ENCODE measurements at places on chromosomes 4 and X.
A peak's percentile ranks its signal among the peaks of the same experiment; 100 is the strongest.

DNA sequence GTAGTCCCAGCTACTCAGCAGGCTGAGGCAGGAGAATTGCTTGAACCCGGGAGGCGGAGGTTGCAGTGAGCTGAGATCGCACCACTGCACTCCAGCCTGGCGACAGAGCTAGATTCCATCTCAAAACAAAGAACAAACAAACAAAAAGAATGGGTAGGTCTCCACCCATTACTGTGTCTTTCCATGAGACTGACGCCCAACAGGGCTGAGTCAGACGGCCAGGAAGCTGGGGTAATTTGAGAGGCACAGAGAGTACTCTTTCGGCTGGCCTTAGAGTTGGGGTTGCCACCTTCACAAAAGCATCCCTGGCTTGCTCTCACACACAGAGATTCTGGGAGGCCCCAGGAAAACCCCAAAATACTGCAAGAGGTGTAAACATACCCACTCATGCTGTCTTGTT is 72.0 kb upstream of the DHRSX start:
- no peak for DNase-seq

DNA sequence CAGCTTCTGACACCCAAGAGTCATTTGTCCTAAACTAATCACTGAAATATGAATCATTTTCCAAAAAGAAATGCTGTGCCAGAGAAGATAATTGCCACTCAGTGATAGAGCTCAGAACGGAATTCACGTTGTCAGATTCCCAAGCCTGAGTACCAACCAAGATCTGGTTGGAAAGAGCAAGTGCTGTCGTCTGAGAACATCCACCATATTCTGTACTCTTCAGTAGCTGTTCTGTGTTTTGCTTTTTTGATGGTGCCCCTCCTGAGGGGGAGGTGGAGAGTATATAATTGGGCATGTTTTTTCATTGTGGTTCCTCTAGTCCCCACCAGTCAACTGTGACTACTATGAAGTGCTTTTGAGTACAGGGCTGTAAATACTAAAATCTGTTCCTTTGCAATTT is 13.2 kb downstream of the RUFY3 start:
- peak; percentile 20 for DNase-seq

DNA sequence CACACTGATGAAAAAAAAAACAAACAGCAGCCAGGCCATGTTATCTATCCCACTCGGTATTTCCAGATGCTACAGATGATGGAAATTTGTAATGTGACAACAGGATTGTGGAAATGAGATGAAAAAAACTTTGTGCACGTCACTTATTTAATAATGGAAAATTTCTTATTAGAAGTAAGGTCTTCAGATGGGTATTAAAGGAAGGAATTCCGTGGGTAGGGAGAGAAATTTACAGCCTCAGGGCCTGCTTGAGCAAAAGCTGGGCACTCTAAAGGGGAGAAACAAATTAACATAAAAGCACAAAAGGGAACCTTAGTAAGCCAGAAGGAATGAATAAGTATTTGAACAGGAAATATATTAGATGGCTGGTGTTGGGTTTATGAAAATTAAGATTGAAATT is 4.2 kb upstream of the PKD2 start:
- no peak for DNase-seq

GRCh38 chrX:21989384-21989783 is 42.7 kb upstream of the PHEX start:
- DNase-seq, result no peak

DNA sequence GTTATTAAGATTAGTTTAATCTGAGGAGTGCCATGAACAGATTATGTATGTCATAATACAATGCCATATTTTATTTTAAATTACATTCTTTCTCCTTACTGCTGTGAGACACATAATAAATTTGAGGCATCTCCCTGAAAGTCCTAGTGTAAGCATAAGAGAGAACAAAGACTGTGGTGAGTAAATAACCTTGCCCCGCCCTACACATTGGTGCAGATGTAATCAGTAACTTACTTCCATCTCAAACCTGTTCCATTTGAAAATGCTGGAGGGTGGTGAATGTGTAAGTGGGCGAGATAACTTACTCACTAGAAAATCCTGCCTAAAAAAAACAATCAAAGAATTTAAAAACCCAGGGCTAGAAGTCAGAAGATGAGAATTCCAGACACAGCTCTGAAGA is 338.1 kb upstream of the SLIT2 start:
- DNase-seq, result no peak

DNA sequence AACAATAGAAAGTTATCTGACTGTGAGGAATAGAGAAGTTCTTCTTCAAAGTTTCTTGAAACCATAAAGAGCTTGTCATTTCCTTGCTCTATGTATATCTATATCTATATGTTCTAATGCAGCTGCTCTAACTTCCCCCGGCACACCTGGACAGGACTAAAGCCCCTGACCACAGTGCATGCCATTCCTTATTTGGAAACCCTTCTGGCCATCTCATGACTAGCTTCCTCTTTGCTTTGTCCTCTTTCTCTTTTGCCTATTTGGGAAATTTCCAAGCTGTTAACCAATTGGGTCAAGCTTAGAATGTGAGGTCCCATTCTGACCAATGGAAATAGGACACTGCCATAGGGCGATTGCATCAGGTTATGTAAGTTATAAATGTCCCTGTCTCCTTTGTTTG is 1481.1 kb downstream of the STIM2 start:
- no peak for DNase-seq

- DNase-seq, result no peak
Observed at GRCh38 chrX:2989565-2989964, 16.8 kb upstream of the ARSH start.

DNA sequence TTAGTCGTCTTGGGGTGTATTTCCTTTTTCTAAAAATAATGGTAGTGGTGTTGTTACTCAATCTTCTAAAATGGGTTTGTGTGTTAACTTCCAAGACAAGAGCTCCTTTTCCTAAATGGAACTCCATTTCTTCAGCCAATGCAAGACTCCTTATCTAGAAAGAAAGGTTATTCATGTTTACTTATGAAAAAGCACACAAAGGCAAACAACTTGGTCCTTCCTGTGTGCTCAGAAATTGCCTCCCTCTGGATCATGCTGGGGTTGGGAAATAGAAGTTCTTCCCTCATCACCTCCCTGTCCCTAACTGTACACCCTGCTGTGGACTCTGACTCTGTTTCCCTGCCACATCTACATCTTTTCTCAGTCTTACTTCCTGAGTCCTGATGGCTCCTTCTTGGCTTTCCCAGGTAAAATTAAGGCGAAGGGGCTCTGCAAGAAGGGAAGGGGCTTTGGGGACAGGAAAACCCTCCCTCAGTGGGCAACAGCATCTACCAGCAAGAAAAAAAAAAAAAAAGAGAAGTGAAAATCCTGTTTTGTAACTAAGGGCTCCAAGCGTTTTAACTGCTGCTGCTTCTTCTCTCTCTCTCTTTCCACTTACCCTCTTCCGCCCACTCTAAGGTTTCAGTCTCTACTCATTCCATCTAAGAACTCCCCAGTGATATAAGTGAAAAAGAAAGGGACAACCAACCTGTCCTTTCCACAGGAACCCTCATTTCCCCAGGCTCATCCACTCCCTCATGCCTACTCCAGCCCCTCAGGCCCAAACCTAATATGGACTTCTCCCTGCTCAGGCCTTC is 19.8 kb upstream of the TASL start:
- DNase-seq, result no peak

- no peak for DNase-seq
Observed at GRCh38 chr4:184599492-184600135, 49.6 kb downstream of the CASP3 start.

GRCh38 chr4:101290654-101291053 is 56.7 kb downstream of the PPP3CA start:
- no peak for DNase-seq

GRCh38 chrX:43870011-43870410 is 12.2 kb downstream of the MAOB start:
- DNase-seq, result no peak

GRCh38 chrX:64975491-64975890 is 759 bp downstream of the ZC4H2 start:
- peak; percentile 18 for DNase-seq

DNA sequence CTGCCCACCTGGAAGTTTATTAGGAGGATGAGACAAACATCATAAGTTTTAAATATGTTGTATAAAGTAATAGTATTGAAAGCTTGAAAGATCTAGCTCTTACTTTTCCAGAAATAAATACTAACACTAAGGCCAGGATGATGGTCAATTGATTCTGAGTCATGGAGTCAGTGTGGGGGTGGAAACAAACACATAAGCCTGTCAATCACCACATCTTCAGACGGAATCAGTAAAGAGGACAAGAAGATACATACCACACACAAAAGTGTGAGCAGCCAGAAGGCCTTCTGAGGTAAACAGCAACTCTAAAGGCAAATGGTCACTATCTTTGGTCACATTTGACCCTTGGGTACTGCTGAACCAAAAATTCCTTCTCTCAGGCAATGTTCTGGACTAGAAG is 365.0 kb upstream of the RASGEF1B start:
- DNase-seq, result no peak

- no peak for DNase-seq
Observed at GRCh38 chr4:59068722-59069418, 1958.7 kb upstream of the IGFBP7 start.
